ENCODE measurements at places on chromosomes 1 and 21.

GRCh38 chr1:201763455-201764140, 65.4 kb upstream of the IPO9 start:
- no peak for DNase-seq

DNA sequence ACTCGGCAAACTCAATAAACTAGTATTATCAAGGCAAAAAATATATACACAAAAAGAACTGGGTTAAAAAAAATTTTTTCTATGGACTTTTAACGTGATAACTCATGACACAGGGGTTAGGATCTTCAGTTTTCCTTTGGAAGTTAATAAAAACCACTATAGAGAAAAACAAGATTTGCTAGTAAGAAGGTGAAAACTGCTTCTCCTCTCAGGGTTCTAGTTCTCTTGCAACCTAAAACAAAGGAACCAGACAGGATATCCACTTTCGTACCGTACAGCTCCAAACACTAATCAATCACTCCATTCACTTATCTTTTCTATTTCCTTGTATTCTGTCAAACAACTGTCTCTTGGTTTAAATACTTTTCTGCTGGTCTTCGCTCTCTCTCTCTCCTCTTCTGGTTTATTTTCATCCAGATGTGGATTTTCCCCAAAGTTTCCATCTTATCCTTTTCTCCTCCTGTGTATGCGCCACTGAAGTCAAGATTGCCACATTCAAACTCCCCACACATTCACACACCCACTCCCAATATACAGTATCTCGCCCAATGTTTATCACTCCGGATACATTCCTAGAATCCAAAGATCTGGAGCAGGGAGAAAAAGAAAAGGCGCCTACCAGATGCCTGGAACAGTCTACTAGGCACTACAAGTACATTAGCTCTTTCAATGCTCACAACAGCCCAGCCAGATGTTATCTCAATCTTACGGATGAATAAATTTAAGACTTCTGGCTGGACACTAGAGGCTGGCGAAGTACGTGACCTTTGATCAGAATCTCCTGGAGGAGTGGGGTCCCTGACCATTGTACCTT, 775 bp upstream of the PRPF38B start:
- DNase-seq, result no peak

DNA sequence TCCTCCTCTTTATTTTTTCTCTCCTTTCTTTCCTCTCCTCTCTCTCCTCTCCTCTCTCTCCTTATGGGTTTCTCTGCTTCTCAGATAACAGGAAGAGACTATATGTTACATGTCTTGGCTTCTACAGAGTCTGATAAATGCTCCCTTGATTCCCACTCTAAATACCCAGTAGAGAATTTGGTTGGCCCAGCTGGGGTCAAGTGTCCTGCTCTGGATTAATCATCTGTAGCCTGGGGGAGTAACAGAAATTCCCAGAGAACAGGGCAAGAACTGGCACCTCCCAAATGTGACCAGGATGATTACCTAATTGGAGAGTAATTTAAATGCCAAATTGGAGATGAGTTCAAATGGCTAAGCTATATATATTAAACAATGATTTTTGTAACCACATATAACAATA, 146.1 kb upstream of the LMO4 start:
- no peak for DNase-seq

- DNase-seq, result no peak
Observed at GRCh38 chr1:185843986-185844385, 109.8 kb downstream of the HMCN1 start.

GRCh38 chr1:33743221-33743998, 120.5 kb upstream of the HMGB4 start:
- DNase-seq, result no peak

GRCh38 chr21:32728848-32729247, 1.0 kb upstream of the SYNJ1 start:
- no peak for DNase-seq

- no peak for DNase-seq
Observed at GRCh38 chr1:234188454-234188792, 184.8 kb upstream of the COA6 start.

DNA sequence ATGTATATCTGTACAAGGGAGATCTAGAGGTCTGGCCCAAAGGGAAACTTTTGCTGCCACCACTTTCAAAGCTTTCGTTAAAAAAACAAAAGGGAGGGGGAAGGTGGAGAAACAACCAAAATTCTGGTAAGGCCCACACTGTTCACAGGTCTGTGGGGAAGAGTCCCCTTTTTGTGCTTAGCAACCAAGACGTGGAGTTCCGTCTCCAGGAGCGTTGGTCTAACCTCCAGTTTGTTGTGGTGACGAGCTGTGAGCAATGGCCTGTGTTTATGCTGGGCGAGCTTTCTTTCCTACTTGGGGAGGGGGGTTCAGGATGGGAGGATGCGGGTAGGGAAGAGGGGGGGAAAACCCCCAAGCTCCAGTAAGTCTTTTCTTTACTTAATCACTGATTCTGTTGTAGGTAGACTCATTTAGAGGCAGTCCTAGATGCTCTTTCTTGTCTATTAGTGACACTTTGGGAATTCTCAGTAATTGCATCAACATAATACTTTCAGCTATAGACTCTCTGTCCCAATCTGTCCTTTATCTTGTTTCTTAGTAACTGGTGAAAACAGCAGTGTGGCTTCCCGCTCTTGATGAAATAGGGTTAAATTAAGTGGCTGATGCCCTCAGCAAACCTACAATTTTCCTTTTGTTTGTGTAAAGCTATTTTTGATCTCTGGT, 1.5 kb downstream of the HIPK1 start:
- DNase-seq, result no peak

- DNase-seq, result no peak
Observed at GRCh38 chr1:24110642-24111261, 1.2 kb downstream of the MYOM3 start.

GRCh38 chr1:169307176-169307575, 60.4 kb downstream of the NME7 start:
- no peak for DNase-seq

GRCh38 chr1:160346463-160346862, 3.3 kb downstream of the NCSTN start:
- no peak for DNase-seq

DNA sequence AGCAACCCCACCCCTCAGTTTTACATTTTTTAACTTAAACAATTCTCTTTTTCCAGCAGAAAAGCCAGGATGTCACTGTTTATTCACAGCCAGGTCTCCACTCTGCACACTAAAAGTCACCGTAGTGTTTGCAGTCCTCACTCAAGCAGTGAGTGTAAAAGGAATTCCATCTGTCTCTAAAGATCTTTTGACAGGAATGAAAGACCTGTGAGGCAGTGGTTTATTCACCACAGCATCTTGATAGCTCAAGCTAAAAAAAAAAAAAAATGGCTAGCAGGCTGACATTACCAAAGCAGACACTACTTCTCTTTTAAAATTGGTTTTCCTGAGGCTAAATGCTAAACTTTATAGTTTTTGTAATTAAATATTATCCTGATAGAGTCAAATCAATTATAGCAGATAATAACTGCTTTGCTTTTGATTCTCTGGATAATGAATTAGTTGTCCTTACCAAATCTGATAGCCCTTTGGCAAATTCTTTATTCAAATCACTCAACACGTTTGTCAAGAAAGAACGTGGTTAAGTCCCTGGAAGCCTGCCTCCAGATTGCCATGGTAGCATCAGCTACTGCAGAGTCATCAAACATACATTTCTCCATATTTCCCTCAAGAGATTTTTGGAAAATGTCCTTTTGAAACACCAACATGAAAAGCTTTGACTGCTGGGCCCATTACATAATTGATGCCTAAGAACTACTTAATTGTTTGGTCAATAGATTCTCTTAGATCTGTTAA, 22.2 kb upstream of the SLC5A9 start:
- DNase-seq, result no peak

DNA sequence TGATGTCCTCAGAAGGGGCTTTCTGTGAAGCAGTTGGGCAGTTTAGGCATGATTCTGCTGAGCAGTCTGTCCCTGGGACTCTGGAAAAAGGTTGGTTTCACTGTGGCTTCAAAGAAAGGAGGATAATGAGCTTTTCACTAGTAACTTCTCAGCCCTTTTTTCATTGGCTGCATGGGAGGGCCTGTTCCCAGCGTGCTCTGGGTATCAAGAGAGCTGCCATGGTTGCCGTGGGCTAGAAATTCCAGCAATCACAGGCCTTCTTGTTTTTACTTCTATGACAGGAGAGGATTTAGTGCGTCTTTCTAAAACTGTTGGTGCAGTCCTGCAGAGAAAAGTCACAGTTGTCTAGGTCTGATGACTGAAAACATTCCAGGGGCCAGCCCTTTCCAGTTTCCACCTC, 7.2 kb downstream of the SZRD1 start:
- no peak for DNase-seq

DNA sequence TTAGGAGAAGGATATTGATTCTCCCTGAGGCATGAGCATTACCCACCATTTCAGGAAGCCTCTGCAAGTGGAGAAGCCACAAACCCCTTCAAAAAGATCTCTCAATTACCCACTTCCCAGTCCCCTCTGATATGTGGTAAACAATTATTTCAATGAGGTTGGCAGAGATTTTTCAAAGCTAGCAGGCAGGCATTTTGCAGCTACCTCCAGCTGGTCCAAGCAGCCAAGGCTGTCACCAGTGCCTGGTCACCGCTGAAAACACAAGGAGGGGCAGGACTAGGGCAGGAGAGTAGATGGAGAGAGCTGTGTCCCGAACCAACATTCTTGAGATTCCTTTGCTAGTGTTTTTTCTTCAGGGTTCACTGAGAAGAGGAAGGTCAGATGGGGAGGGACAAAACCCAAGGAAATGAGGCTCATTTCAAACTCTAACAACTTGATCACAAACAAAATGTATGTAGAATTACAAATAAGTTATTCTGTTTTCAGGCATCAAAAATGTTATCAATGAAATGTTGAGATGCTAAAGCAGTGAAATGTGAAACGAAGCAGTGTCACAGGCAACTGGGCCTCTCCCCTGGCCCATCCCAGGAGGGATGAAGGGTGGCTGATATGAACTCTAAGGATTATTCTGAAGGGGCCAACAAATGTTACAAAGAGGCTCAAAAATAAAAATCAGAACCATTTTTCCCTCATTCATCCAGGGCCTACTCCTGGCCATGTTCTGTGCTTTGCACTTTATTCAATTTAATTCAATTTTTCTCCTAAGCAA, 22.3 kb downstream of the APP start:
- no peak for DNase-seq

- DNase-seq, result no peak
Observed at GRCh38 chr1:12028957-12029511, 9.7 kb downstream of the MIIP start.

DNA sequence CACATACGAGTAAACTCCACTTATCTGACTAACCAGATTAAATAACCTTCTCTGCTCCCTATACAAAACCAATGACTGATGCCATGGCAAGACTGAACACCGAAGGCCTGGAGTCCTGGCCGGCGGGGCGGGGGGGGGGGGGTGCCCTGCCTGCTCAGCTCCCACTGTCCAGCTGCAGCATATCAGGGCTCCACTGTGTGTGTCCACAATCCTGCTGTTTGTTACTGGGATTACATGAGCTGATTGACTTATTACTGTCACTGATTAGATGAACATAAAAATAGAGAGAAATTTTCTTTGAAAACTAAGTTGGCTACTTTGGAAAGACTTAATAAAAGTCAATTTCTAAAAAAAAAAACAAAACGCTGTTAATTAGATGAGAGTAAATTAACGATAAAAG, 24.9 kb downstream of the TMEM63A start:
- DNase-seq, result no peak

GRCh38 chr1:226685196-226685820, 53.8 kb downstream of the ITPKB start:
- DNase-seq, result peak; percentile 57

DNA sequence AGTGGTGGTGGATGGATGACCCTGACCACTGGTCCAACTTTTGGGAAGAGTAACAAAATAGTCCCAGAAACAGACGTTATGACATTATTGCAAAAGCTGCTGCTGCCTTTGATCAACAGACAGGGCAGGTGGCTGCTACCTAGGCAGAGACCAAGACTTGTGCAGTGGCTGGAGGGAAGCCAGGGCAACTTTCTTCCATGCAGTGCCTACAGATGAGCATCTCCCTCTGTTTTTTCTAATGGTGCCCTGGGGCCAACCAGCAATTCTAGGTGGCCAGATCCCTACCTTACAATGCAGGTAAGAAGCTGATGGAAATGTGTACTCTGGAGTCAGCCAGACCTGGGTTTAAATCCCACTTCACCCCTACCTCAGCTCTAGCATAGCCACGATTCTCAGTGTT, 283.1 kb upstream of the POU3F1 start:
- DNase-seq, result no peak

- no peak for DNase-seq
Observed at GRCh38 chr1:223102797-223103533, 40.1 kb downstream of the TLR5 start.

DNA sequence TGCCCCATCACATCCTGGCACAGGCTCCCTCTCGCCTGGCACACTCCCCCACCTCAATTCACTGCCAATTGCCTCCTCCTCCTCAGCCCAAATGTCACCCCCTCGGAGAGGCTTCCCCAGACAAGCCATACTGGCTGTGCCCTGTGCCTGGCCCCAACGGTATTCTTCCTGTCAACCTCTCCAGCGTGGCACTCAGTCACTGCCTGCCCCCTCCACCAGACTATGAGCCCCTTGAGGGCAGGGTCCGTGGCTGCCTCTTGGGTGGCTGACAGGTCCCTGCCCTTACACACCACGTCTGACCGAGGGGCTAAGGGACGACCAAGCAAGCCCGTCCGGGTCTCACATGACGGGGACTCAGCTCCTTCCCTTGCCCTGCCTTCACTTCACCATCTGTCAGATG, 74.9 kb downstream of the MRPL37 start:
- DNase-seq, result no peak
